ENCODE measurements at places on chromosomes 16 and 17.

GRCh38 chr16:10465821-10466220 is 80.0 kb downstream of the ATF7IP2 start:
- no peak for DNase-seq

GRCh38 chr17:2022647-2023240 is 2.4 kb downstream of the RTN4RL1 start:
- no peak for DNase-seq

DNA sequence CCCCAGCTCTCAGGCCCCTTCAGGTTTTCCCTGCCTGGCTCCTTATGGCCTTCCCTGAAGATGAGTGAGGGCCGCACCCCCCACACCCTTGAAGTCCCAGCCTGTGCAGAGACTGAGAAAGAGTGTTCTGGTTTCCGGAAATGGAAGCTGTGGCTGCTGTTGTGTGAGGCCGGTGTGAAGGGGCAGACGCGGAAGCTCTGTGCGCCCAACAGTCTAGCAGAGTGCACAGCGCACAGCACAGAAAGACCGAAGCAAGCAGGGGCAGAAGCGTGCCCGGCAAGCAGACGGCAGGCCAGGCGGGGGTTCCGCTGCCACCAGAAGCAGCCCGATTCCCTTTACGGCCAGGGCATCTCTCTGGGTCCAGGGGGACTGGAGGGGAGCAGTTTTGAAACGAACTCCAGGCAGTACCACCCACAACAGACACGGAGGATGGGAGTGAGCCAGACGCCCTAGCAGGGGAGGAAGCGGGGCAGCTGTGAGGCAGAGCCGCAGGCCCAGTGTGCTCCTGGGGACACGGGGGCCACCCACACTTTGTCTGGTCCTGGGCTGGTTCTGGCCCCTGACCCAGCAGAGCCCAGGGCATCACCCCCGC is 16.7 kb downstream of the TPSG1 start:
- DNase-seq: no peak

DNA sequence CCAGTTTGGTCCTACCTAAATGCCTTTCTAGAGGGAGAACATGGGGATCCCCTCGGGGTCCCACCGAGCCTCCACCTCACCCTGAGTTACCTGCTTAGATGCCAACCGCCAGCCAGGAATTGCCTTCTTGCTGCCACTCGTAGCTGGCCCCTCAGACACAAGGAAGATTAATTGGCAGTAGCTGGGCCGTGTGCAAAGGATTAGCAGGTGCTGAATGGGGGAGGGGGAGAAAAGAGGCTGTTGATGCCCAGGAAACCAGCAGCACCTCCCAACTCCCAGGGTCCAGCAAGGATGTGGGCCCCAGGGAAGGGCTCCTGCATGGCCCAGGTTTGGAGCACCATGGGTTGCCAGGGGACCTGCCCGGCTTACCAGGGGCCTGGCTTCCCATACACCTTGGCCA is at the start of gene CNGB1:
CNGB1 (minus strand) TSS at position 159 of the 400 bp plus-strand sequence. CDS start 3,842 bp downstream, outside the sequence.
- no peak for DNase-seq

- DNase-seq: no peak
Observed at GRCh38 chr16:11276896-11277593, 765 bp upstream of the PRM2 start.

- no peak for DNase-seq
Observed at GRCh38 chr17:29070781-29071180, 27.8 kb downstream of the PIPOX start.

DNA sequence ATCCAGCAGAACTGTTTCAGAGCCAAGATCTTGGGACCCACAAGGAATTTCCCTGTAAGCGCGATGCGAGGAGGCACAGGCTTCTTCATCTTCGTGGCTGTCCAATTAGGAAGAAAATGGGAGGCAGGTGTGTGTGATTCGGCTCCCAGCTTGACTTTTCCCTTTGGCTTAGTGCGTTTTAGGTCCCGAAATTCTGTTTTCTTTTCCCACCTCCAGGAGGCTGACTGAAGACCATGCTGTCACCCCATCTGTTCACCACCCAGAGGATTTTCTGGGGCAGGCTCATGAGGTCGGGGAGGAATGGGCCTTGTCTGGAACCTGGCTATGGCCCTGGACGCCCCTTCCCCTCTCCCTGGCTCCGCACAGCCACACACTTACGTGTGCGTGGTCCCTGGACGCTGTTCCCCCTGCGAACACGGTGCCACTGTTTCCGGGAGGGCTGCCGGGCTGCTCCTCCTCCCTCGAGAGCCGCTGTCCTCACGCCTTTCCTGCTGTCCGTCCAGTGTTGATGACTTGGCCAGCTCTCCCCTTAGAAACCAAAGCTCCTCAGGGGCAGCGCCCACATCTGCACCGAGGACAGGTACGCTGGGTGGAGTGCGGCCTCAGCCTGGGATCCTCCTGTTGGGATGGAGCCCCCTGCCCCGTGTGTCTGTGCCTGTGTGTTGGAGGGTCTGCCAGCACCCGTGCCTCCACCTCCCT is 2.7 kb upstream of the PABPN1L start:
- DNase-seq: no peak

DNA sequence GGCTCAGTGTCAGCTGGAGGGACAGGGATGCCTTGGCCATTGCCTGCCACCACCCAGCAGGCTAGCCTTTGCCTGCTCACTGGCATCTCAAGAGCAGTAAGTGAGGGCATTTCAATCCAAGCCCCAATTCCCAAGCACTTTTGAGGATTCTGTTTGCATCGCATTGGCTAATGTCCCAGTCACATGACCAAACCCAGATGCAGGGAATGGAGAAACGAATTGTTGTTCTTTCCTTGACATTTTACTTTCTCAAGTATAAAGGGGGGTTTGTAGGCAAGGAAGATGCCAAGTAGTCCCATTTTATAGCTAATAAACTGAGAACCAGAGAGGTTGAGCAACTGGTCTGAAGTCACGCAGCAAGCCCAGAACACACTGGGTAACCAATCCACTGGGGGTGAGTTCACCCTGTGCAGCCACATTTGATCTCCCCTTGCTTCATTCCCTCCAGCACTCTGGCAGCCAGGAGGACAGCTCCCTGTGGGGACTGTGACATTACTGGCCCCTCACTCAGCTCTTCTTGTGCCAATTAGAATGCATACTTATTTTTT is 193.8 kb upstream of the CACNG3 start:
- DNase-seq: no peak

GRCh38 chr16:77396461-77396860 is 38.4 kb downstream of the ADAMTS18 start:
- no peak for DNase-seq

DNA sequence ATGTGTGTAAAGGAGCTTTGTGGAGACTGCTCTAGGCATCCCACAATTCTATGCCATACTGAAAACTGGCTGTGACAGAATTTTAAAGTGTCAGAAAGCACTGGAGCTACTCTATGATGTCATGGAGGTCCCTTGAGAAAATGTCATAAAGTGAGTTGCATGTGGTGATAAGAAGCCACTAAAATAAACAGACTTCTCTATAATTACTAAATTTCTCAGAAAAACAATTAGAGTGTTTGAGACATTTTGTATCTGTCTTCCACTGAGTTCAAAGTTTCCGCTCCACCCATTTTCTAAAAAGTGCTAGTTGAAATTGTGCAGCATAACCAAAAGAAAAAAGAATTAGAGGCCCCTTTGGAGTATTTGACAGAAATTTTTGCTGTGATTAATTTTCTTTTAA is 603.9 kb downstream of the KCNJ2 start:
- DNase-seq: no peak

DNA sequence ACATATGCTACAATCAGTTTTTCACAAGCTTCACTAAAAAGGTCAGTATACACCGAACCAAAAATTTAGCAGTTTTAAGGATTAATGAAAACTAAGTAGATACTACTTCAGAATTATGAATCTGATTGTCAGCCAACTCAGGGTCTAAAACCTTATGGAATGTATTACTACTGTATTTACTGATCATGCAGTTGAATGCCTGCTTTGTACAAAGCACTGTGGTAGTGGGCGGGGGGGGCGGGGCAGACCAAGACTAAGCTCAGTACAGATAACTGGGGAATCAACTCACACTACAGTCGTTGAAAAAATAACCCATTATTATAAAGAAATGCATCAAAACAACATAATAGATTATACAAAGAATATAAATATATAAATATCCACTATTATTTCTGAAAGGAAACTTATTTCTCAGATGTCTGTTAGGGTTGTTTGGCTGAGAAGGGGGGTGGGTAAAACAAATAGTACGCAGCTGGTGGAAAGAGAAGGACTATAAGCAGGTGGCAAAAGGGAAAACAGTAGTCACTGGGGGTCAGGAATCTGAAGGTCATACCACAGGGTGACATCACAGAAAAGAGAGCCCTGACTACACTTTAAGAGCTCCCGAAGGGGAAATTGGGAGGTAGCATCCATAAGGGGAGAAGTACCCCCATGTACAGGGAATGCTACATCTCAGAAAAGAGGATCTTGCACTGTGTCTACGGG is 109.4 kb upstream of the AXIN2 start:
- DNase-seq: no peak

DNA sequence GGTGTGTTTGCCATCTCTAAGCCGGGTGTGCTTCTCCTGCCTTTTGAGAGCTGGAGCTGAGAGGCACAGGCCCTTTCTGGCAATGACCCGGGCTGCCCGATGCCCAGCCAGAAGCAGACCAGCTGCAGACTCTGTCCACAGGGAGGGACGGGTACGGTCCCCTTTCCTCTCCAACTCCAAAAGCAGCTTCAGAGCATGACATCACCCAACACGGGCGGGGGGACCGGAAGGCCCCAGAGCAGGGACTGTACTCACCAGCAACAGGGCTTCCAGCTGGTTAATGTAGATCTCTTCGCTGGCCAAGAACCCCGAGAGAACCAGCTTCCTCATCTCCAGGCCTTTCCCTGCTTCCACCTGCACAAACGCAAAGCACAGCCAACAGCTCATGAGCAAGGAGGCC is 79.4 kb downstream of the ABR start:
- DNase-seq: no peak

DNA sequence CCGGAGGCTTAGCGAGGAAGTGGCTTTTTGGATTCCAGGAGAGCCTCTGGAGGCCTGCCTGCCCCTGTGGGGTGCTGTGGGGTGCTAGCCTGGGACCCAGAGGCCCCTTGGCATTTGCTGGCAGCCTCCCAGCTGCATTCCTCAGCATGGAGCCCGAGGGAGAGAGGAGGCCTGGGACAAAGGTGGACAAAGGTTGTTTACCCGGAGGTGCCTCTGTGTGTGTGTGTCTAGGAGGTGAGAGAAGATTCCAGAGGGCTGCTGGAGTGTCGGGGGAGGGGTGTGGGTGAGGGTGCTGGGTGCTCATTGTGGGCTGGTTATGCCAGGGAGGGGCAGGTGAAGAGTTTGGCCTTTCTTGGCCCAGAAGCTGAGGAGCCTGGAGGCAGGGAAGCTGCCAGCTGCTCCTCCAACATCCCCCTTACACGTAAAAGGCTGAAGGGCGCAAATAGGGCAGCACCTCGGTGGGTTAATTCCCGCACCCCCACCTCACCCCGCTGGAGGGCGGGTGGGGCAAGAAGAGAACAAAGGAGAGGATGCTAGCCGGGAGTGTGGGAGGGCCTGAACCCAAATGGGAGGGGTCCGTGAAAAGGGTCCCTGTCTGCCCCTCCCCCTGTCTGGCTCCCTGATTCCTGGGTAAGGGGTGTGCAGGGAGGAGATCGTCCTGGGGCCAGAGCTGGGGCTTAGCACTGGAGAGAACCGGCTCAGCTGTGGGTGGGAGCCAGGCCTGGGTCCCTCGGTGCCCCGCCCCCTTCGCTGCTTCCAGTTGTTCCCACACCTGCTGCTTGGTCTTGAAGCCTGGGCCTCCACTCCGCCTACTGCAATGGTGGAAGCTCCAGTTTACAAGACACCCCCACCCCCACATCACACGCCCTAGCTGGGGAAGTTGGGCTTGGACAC is 9.9 kb downstream of the HEXIM2 start:
- no peak for DNase-seq

DNA sequence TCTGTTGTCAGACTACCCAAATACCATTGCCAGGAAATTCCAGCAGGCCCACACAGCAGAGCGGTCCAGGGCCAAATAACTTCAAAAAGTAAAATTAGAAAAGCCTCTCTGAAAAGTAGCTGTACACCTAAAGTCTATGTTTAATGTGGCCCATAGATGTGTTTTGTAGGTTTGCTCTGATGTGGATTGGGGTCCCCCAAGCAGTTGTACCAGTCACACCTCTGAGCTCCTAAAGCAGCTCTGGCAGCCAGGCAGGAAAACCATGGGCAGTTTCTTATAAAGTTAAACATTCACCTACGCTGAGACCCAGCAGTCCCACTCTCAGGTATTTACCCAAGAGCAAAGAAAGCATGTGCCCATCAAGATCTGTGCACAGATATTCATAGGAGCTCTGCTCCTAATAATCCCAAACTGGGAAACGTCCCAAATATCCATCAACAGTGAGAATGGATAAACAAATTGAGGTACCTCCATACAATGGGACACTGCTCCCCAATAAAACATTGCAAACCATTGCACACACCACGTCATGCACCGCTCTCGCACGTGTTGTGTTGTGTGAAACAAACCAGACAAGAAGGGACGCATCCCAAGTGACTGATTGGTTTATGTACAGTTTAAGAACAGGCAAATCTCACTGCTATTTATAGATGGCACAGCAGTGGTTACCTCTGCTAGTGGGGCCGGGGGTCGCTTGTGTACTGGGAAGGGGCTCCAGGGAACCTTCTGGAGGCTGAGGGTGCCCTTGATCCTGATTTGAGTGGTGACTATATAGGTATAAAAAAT is 15.8 kb upstream of the PRM1 start:
- no peak for DNase-seq

- DNase-seq: no peak
Observed at GRCh38 chr17:19411631-19412030, 599 bp downstream of the RNF112 start.

DNA sequence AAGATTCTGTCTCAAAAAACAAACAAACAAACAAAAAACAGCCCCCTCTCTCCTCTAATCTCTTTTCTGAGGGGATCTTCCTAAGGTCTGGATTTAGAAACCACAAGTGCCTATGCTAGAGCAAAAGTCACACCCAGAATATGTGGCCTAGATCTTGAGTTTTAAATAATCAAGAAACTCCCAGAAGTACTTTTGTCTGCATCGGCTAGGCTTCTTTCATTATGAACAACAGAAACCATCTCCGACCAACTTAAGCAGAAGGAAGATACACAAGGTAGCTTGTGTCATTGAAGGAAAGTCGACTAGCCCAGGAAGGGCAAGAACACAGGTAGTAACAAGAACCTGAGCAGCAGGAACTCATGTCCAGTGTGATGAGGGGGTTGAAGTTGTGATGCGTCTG is 73.9 kb upstream of the KIFC3 start:
- DNase-seq: no peak

- DNase-seq: no peak
Observed at GRCh38 chr16:6864671-6865070, 468.0 kb upstream of the RBFOX1 start.

- DNase-seq: no peak
Observed at GRCh38 chr16:22063888-22064467, 28.4 kb upstream of the VWA3A start.

Data from MM.1S (cell line).